ENCODE measurements at places on chromosomes 1 and 21. TPM values are rescaled to one million over a fixed set of nuclear protein-coding genes. Genes with fewer than 3 reads are reported as not detected.

OPRD1 gene
- not detected for total RNA-seq

VASH2 gene
- total RNA-seq, result 2.2 TPM

DNA sequence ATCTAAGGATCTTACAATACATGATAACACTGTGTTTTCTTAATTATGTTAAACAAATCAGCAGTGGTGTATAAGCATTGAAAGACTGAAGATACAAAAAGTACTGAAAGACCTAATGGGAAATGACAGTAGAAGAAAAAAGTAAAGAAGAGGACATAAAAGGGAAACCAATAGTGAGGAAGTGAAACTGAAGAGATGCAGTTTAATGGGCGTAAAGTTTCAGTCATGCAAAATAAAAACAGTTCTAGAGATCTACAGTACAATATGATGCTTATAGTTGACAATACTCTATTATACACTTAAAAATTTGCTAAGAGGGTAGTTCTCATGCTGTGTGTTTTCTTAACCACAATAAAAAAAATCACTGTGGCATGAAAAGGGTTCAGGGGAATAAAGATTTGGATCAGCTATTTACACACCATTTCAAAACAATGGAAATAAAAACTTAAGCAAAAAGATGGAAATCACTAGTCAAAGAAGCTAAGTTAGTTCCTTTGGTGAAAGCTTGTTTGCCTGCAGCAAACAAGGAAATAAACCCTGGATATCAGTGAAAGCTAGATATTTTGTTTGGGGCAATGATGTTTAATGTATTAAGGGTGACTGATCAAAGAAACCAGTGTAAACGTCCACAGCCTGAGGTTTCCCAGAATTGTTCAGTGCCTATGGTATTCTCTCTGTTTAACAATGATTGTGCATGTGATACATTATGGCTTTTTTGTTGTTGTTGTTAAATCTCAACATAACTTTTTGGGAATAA is 1160.8 kb upstream of the ADGRL2 start:
- no peak for DNase-seq

OSBPL9 gene
- total RNA-seq, result 41.7 TPM

DNA sequence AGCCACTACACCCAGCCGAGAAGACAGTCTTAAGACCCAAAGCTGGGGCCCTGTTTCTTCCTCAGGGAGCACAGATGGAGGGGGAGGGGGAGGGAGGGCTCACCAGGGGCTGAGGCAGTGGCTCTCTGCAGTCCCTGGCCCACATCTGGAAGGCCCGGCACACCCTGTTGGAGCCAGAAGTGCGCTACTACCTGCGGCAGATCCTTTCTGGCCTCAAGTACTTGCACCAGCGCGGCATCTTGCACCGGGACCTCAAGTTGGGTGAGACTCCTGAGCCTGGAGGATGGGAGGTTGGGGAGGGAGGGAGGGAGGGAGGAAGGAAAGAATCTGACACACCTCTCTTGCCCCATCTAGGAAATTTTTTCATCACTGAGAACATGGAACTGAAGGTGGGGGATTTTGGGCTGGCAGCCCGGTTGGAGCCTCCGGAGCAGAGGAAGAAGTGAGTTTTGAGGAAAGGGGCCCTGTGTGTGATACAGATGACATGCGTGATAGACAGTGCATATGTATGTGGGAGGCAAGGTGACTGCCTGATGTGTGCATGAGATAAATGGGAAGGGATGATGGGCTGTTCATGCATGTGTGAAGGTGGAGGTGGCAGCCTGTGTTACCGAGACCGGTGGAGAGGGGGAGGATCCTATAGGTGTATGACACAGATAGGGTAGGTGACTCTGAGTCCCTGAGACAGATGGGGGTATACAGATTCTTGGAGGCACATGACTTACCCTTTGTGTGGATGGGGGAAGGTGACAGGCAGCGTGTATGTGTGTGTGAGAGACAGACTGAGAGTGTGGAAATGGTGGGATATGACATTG is 1.5 kb downstream of the PLK3 start:
- DNase-seq, result peak; percentile 45

DNA sequence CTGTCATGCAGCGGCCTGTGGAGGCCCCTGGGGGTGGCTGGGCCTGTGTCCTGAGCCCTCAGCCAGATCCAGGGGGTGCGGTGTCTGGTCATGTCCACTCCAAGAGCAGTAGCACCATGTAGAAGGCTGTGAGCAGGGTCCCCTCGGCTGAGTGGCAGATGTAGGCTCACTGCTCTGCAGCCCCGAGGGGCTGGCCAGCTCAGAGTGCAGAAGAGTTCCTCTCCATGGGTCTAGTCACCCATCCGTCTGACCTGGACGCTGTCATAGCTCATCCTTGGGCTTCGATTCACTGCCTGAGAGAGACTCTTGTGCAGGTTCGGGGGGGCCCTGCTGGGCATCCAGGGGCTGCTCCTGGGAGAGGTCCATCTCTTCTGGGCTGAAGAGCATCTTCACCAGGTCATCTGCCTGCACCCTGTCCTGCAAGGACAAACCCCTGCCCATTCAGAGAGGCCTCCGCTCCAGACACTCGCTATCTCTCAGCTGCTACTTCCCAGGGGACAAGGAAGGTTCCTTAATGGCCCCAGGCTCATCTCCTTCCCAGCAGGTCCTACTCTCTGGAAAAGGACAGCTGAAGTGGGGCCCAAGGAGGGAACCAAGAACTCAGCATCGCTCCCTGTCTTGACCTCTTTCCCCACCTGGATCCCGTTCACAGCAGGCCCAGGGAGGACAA is 6.5 kb upstream of the CLDN19 start:
- DNase-seq, result no peak

- DNase-seq, result no peak
These were observed 21.4 kb downstream of the WNT4 start for GRCh38 chr1:22121421-22121911.

- DNase-seq, result no peak
These were observed 6.2 kb downstream of the SLC6A9 start for GRCh38 chr1:44024903-44025525.

ALPL gene
- total RNA-seq, result 9.4 TPM

HORMAD1 gene
- total RNA-seq, result not detected

- DNase-seq, result no peak
These were observed 41.3 kb downstream of the COQ8A start for GRCh38 chr1:226981386-226981817.

DNA sequence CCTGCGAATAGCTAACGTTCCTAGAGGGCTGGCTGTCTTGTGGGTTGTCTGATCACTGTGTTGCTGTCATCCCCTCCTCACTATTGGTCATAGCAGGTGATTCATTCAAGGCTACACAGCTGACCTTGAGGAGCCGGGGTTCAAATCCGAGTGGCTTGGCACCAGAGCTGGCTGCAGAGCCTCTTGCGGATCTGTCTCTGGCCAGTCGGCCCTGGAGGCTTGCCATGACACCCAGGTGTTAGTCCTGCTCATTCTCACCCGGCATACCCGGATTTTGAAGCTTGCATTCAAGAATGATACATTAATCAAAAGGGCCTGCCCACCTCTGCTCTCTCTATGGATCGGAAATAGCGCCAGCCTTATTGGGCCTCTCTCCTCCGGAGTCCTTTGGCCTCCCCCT is 110.4 kb downstream of the DHRS3 start:
- DNase-seq, result no peak

GRCh38 chr1:197911111-197911856 is 5.9 kb upstream of the LHX9 start:
- no peak for DNase-seq

GRCh38 chr1:164772635-164773034 is 213.7 kb downstream of the PBX1 start:
- DNase-seq, result peak; percentile 71

C1orf74 gene
- 1.9 TPM for total RNA-seq

LHX4 gene
- total RNA-seq, result not detected

DNA sequence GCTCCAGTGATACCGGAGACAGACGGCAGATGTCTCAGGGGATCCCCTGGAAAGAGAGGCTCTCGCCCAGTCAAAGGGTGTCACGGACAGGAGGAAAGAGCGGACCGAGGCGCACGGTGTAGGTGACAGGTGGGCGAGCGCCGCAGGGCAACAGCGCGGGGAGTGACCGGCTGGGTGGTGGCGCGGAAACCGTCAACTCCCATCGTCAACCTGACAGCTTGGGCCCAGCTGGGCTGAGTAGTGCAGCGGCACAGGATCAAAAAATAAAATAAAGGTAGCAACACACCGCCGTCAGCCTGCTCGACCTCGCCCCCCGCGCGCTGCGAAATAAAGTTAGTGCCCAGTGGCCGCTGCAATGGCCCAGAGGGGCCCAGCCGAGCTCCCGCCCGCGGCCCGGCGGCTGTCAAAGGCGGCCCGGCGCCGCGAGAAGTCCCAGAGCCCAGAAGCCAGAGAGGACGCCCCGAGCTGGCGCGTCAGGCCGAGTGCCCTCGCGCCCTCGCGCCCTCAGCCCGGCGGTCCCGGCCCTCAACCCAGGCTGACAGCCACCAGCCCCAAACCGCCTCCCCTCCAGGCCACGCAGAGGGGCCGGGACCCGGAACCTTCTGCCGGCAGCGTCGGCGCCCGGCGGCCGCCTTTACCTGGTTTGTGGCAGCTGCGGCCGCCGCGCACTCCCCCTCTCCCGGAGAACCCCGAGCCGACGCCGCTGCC is at the start of gene LYST:
Gene LYST (minus strand): TSS at position 702 of the 708 bp plus-strand sequence. CDS start 36,489 bp downstream, outside the sequence.
- DNase-seq, result peak; percentile 64

EPHA8 gene
- not detected for total RNA-seq

C8B gene
- not detected for total RNA-seq

DNA sequence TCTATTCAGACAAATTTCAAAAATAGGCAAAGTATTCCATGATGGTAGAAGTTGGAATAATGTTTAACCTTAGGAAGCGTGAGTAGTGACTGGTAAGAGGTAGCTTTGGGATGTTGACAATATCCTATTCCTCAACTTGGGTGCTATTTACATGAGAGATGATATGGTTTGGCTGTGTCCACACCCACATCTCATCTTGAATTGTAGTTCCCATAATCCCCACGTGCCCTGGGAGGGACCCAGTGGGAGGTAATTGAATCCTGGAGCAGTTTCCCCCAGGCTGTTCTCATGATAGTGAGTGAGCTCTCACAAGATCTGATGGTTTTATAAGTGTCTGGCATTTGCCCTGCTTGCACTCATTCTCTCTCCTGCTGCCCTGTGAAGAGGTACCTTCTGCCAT is 67.3 kb downstream of the PLPPR4 start:
- DNase-seq, result no peak

DNA sequence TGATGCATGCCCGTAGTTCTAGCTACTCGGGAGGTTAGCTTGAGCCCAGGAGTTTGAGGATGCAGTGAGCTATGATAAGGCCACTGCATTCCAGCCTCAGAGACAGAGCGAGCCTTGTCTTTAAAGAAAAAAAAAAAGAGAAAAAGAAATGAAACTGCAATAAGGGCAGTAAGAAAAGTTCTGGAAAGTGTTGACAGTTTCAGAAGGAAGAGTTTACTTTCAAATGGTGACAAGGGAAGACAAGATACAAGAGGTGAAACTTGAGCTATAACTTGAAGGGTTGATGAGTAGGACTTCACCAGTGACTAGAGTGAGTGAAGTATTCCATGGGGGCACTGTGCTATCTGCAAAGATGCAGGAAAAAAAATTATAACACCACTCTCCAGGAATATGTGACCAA is 125.0 kb downstream of the AKT3 start:
- no peak for DNase-seq

- DNase-seq, result no peak
These were observed 11.9 kb downstream of the LGALS8 start for GRCh38 chr1:236535662-236536161.

DNA sequence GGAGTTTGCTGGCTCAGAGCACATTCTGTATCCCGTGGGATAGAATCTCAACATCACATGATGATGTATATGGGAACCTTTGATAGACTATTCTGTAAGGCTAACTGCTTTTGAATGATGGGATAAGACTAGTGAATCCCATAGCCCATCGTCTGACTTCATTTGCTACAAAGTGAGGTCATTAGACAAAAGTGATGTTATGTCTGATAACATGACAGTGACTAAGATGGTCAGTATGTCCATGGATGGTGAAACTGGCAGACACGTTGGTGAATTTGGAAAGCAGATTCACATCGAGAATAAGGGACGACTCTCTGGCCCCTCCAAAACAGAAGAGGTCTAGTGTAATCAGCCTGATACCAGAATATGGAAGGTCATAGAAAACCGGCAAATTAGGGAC is 108.4 kb downstream of the HHAT start:
- no peak for DNase-seq

ZNF687 gene
- total RNA-seq, result 12.4 TPM

DNA sequence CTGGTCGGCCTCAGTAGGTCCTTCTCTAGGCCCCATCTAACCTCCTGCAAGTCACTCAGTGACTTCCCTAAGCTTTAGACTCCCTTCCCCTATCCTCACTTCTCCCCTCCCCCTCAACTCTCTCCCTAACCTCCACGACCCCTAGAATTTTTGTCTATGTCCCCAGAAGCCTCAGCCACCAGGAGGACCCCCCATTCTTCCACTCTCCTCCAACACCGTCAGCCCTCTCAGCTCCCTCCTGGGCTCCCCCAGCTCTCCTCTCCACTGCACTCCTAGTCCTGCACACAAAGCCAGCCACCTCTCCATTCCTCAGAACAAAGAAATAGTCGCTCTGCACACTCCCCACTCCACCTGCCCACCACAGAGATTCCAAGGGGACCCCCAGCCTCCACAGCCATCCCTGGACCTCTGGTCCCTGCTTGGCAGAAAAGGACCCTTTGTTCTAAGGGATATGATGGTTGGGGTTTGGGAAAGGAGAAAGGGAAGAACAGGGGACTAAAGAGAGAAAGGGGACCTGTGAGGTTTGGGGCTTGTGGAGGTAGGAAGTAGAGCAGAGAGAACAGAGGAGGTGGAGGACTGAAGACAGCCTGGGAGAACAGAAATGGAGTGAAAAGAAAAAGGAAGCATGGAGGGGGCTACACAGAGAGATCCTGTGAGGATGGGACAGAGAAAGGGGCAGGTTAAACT is 2.8 kb downstream of the ARHGEF2 start:
- DNase-seq, result no peak

CTTNBP2NL gene
- total RNA-seq, result 12.6 TPM

DNA sequence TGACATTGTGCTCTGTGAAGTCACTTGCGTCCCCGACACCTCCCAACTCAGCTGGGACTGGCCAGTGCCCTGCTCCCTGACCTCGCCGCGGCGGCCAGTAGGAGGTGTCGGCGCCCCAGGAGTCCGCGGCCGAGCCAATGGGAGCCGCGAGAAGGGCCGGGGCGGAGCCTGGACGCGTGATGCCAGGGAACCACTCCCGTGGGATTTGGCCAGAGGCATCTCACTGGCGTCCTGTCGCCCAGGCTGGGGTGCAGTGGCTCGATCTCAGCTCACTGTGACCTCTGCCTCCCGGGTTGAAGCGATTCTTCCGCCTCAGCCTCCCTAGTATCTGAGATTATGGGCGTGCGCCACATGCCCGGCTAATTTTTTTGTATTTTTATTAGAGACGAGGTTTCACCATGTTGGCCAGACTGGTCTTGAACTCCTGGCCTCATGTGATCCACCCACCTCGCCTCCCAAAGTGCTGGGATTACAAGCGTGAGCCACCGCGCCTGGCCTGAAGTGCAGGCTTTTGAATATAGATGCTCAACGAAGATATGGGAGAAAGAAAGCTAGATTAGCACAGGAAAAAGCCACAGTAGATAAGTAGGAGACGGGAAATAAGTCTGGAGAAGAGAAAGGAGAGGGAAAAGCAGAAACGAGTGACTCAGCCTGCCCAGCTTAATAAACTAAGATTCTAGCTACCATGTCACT is 38.0 kb downstream of the ZBTB8OS start:
- DNase-seq, result peak; percentile 94

- DNase-seq, result no peak
These were observed 927.9 kb upstream of the B3GALT2 start for GRCh38 chr1:194114288-194114687.
